ENCODE measurements at places on chromosomes 12 and 14. TPM values are rescaled to one million over a fixed set of nuclear protein-coding genes. Genes with fewer than 3 reads are reported as not detected.

- DNase-seq: no peak
Measured at GRCh38 chr12:20429852-20430251, 61.5 kb downstream of the PDE3A start.

- no peak for DNase-seq
Measured at GRCh38 chr12:16056910-16057309, 145.8 kb downstream of the DERA start.

DNA sequence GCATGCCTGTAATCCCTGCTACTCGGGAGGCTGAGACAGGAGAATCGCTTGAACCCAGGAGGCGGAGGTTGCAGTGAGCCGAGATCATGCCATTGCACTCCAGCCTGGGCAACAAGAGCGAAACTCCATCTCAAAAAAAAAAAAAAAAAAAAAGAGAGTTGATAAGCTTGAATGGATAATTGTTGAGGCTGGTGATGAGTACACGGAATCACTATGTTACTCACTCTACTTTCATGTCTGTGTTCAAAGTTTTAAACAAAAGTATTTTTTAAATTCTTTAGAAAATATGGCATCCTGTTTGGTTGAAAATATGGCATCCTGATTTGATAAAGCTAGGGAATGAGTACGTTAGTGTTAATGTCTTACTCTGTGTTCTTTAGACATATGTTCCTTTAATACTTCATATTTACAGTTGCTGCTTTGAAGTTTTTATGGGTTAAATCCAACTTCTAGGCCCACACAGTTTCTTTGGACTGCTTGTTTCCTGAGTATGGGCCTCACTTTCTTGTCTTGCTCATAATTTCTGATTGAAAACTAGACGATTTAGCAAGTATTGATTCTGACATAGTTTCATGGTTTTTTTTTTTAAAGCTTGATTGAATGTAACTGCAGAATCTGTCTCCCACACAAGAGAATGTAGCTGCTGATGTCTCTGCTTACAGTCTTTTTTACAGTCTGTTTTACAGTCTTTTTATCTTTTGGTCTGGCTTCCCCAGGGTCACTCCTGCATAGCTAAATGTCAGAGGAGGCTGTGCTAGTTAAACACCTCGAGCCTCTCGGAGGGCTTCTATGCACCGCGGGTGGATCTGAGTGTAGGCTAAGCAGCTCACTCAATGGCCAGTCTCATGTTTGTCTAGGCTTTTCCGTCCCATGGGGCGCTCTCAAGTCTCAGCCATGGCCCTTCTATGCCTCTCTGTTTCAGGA lies 14.1 kb upstream of the FBLN5 start:
- no peak for DNase-seq

- DNase-seq: no peak
Measured at GRCh38 chr12:82852529-82852928, 165.8 kb downstream of the TMTC2 start.

PPM1H gene
- not detected for total RNA-seq

PLA2G1B gene
- not detected for total RNA-seq

KCNK10 gene
- 0.11 TPM for total RNA-seq

Measured in foreskin keratinocyte (primary cell).